Activated CD8-positive, alpha-beta memory T cell treated with anti-CD3 and anti-CD28 coated beads for 48 hours (primary cell): ENCODE measurements at places on chromosomes 11 and 22.

- no peak for DNase-seq
Measured at GRCh38 chr11:60899046-60899936, 7.1 kb downstream of the PRPF19 start.

- DNase-seq = no peak
Measured at GRCh38 chr22:23066200-23067022, 3.9 kb upstream of the GNAZ start.

GRCh38 chr22:19832476-19833108, 22.1 kb downstream of the GNB1L start:
- no peak for DNase-seq

DNA sequence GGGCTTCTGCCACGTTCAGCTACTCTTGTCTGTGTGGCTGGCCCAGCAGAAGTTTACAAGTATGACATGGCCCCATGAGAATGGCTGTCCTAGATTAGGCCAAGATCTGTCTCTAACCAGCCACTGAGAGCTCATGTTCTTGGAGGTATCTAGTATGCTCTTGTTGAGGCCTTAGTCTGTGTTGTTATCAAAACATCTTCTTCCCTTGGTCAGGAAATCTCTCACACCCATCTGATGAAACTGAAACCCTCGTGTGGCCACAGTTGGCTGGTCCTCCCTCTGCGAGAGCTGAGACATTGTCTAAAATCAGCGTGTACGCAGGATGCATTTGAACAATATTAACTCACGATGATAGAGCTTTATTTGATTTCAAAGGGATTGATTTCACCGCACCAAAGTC, 109.0 kb upstream of the NNMT start:
- no peak for DNase-seq

GRCh38 chr11:13068211-13068610, 59.1 kb downstream of the RASSF10 start:
- DNase-seq = no peak

- peak; percentile 51 for DNase-seq
Measured at GRCh38 chr11:73288873-73289707, 17.0 kb downstream of the P2RY6 start.

DNA sequence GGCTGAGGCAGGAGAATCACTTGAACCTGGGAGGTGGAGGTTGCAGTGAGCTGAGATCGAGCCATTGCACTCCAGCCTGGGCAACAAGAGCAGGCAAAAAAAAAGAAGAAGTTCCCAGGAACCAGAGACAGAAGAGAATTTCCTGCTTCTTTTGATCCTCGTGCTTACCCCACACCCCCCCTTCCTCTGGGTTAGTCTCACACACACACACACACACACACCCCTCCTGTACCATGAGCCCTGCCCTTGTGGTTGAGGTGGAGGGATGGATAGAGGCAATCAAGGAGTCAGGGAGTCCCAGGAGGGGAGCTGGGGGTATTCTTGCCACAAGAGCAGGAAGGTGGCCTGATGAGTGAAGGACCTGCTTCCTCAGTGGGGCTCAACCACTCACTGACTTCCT, 4.1 kb upstream of the UBE2L6 start:
- DNase-seq = no peak

GRCh38 chr11:82038154-82038553, 695.5 kb downstream of the FAM181B start:
- no peak for DNase-seq

DNA sequence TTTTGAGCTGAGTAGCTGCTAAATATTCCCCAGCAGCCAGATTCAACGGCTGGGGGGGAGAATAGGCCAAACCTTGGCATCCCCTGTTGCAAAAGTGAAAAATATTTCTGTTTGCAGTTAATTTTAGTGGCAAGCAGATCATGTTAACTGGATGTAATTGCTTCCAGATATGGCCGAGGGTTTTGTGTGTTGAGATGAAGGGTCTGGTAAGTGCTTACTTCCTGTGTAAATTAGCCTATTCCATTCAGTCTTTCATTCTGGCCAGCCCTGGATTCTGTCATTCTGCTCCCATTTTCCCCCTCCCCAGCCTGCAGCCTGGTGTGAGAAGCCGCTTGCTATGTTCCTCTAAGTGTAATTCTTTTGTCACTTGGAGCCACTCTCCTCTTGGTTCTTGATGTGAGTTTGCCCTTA, 17.4 kb downstream of the ZBTB16 start:
- DNase-seq = no peak

DNA sequence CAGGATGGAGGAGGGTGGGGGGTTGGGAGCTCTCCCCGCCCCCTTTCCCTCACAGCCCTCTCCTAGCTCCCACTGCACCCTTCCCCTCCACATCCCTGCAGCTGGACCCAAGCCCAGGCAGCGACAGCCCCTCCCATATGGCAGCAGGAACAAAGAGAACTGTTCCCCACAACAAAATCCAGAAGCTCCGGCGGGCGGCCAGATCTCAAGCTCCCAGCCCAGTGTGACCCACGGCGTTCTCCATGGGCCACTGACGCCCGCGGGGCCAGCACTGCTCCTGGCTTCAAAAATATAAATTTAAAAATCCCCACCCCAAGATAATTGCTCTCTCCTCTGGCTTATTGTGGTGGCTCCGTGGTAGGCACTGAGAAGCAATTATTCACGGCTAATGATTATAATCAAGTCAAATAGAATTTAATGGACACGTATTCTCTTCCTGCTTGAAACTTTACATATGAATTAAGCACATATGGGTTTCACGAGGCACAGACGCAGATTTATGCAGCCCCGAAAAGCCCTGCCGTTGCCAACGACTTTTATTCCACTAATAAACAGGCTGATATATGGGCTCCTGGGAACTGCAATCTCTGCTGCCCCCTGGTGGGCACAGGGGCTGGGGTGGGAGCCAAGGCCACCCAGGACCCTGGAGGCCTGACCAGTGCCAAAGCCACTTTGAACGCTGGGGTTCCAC, 17.5 kb downstream of the MACROD1 start:
- peak; percentile 70 for DNase-seq

GRCh38 chr11:23974601-23975000, 522.3 kb upstream of the LUZP2 start:
- DNase-seq = no peak

DNA sequence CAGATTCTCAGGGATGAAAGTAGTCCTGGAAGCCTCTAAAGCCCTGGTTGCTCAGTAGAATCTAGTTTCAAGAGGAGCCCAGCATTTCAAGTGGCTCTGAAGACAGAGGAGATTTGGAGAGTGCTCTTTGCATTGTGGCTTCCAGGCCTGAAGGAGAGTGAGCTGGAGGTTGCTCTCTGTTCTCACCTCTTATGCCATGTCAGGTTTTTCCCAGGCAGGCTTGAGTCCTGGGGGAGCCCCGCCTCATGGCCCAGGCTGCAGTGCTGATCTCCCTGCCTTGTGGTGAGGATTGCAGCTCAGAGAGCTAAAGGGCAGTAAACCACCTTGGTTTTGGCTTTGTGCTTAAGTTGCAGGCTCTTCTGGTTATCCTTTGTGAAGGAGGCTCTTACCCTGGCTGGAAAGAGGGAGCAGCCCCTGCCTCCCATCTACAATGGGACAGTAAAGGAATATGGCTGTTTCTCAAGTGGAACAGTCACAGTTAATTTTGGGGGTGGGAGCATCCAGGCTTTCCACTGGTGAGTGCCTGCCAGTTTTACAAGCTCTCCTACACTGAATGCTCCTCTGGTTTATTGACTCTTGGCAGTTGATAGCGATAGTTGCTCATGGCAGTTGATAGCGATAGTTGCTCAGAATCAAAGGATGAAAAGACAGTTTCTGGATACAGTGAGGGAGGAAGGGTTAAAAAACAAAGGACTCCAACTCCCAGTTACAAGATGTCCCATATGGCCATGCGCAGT, 32.6 kb downstream of the RCOR2 start:
- no peak for DNase-seq

GRCh38 chr11:31601635-31602282, 92.2 kb downstream of the ELP4 start:
- no peak for DNase-seq

DNA sequence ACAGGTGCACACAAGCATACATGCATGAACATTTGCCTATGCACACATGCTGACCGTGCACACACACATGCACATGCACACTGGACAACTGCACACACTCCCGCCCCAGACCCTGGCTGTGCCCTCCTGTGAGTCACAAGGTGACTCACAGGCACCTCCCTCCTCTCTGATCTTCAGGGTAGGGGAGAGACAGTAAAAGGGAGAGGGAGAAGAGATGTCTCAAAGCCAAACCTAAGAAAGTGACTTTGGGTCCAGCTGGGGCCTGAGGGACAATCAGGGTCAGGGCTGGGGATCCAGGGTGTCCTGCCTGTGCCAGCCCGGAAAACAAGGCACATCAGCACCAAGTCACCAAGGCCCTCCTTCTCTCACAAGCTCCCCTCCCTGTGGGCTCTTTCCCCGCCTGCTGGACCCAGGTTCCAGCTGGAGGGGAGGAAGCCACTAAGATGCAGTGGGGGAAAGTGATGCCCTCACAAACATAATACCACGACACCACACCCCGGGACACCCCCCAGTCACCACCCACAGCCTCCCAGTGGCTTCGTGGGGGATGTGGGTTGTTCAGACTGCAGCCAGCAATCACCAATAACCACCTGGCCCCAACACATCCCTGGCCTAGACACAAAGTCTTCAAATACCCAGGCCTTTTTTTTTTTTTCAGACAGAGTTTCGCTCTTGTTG, 39.3 kb downstream of the PDGFB start:
- peak; percentile 38 for DNase-seq

- no peak for DNase-seq
Measured at GRCh38 chr11:35111161-35112055, 27.6 kb upstream of the CD44 start.

DNA sequence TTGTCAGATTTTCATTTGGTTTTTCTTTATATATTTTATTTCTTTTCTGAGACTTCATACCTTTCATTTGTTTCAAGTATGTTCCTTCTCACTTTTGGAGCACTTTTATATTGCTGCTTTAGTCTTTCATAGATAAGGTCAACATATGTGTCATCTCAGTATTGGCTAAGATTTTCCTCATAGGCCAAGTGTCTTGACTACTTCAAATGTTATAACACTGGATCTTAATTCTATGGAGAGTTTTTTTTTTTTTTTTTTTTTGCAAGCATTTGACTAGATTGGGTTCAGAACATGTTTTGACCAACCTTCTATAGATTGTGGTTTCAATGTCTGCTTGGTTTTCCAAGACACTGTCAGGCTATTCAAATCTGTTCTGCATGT, 69.0 kb upstream of the NARS2 start:
- no peak for DNase-seq

GRCh38 chr11:123546515-123546914, 107.9 kb downstream of the SCN3B start:
- no peak for DNase-seq

GRCh38 chr11:102830001-102830727, 13.2 kb downstream of the MMP3 start:
- DNase-seq = no peak

DNA sequence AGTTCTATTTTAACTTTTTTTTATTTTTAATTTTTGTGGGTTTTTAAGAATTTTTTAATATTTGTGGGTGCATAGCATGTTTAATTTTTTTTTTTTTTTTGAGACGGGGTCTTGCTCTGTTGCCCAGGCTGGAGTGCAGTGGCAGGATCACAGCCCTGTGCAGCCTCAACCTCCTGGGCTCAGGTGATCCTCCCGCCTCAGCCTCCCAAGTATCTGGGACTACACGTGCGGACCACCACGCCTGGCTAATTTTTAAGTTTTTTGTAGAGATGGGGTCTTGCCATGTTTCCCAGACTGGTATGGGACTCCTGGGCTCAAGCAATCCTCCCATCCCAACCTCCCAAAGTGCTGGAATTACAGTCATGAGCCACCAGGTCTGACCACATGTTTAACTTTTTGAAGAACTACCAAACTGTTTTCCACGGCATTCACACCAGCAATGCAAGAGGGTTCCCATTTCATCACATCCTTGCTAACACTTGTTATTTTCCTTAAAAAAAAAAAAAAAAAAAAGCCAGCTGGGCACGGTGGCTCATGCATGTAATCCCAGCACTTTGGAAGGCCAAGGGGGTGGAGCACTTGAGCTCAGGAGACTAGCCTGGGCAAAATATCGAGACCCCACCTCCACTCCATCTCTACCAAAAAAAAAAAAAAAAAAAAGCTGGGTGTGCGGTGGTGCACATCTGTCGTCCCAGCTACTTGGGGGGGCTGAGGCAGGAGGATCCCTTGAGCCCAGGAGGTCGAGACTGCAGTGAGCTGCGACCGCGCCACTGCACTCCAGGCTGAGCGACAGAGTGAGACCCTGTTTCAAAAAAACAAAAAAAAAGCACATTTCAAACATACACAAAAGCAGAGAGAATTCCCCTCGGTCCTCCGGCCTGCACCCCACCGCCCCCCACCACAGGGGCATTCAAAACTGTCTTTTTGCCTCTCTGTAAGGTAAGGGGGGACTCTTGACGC, 16.7 kb upstream of the TXNRD2 start:
- no peak for DNase-seq

- no peak for DNase-seq
Measured at GRCh38 chr11:128707681-128708080, 13.8 kb downstream of the FLI1 start.

GRCh38 chr22:31230871-31231621, 18.9 kb downstream of the LIMK2 start:
- no peak for DNase-seq

GRCh38 chr11:129732941-129733340, 82.7 kb upstream of the TMEM45B start:
- DNase-seq = no peak

GRCh38 chr11:37946155-37946766, 1348.2 kb upstream of the RAG2 start:
- no peak for DNase-seq

DNA sequence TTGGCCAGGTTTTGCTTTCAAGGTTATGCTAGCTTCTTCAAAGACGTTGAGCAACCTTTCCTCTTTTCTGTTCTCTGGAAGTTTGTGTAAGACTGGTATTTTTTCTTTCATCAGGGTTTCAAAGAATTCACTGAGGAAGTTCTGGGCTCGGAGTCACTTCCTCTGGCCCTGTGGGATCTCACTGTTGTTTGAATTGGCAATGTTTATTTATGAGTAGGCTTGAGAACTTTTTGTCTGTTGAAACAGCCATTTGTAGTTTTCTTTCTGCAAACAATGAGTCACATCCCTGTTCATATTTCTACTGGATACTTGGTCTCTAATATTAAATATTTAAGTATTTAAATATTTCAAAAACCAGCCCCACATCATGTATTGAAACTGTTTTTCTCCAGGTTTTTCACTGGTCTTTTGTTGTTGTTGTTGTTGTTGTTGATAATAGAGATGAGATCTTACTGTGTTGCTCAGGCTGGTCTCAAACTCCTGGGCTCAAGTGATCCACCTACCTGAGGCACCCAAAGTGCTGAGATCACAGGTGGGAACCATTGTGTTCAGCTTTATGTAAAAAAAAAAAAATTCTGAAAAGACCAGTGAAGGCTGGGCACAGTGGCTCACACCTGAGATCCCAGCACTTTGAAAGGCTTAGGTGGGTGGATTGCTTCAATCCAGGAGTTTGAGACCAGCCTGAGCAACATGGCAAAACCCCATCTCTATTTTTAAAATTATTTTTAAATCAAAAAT, 26.9 kb downstream of the SUSD2 start:
- DNase-seq = no peak
